ENCODE measurements at places on chromosomes 6 and 20. TPM values are rescaled to one million over a fixed set of nuclear protein-coding genes. Genes with fewer than 3 reads are reported as not detected.

DNA sequence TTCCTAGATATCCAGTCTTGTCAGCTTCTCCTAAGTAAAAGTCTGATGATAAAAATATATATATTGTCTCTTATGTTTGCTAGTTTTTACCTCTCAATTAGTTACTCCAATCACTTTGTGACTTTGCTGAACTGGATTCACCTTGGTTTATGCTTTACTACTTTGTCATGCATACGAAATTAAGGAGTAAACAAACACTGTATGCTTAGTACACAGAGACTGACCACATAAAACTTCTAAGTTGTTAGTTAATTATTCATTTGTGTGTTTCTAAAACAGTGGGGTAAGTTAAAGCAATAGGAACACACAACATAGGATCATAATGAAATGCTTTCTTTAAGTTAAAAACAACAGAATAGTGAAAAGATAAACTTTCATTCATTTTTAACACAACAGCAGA, 877.3 kb upstream of the MAP3K7 start:
- H3K36me3 ChIP-seq: no peaks in the 10 kb centered on the region
- no peak overlapping the region for H3K27ac ChIP-seq
- no peak for DNase-seq
- H3K4me1 ChIP-seq: no peaks in the 10 kb centered on the region
- H3K27me3 ChIP-seq: no peaks in the 10 kb centered on the region

Gene RSPO3
- total RNA-seq: not detected

- H3K4me1 ChIP-seq: no peaks in the 10 kb centered on the region
- H3K4me3 ChIP-seq: no peak overlapping the region
- DNase-seq: no peak
- H3K36me3 ChIP-seq: no peaks in the 10 kb centered on the region
- no peaks in the 10 kb centered on the region for H3K27me3 ChIP-seq
Observed at GRCh38 chr6:163620101-163620500, 205.6 kb downstream of the QKI start.

Gene CDH4
- total RNA-seq: not detected

DNA sequence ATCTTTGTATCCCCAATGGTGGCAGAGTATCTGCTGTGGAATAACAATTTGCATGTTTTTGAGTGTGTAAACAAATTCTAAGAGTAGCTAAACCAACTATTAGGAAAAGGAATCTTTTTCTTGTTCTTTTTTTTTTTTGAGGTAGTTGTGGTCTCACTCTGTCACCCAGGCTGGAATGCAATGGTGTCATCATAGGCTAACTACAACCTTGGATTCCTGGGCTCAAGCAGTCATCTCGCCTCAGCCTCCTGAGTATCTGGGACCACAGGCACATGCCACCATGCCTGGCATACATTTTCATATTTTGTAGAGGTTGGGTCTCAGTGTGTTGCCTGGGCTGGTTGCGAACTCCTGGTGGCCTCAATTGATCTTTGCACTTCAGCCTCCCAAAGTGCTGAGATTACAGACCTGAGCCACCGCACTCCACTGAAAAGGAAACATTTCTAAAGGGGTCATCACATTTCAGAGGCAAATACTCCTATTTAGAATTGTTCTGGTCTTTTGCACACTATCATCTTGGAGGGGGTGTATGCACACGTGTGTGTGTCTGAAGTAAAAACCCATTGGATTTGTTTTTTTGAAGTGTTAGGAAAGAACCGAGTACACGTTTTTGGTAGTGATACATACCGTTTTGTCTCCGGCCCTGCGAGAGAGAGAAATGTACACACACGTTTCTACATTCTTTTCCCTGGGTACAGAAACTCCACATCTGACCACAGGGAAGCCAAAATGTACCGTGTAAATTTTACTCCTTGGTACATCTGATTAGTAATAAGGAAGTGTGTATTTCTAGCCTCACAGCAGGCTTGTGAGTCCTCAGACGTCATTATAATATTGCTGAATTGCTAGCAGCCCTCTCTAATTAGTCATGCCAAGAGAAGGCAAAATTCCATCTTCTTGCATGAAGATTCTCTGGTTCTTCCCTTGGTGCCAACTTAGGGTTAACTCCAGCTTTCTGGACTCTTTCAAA, 183.6 kb downstream of the JARID2 start:
- H3K4me3 ChIP-seq: no peak overlapping the region
- no peak for DNase-seq
- H3K27ac ChIP-seq: no peak overlapping the region
- H3K27me3 ChIP-seq: no peaks in the 10 kb centered on the region
- H3K36me3 ChIP-seq: peaks cover 32% of the 10 kb centered on the region
